ENCODE measurements at places on chromosomes 13 and 19.

GRCh38 chr13:26811581-26811980 lies 51.0 kb upstream of the GPR12 start:
- DNase-seq: no peak

DNA sequence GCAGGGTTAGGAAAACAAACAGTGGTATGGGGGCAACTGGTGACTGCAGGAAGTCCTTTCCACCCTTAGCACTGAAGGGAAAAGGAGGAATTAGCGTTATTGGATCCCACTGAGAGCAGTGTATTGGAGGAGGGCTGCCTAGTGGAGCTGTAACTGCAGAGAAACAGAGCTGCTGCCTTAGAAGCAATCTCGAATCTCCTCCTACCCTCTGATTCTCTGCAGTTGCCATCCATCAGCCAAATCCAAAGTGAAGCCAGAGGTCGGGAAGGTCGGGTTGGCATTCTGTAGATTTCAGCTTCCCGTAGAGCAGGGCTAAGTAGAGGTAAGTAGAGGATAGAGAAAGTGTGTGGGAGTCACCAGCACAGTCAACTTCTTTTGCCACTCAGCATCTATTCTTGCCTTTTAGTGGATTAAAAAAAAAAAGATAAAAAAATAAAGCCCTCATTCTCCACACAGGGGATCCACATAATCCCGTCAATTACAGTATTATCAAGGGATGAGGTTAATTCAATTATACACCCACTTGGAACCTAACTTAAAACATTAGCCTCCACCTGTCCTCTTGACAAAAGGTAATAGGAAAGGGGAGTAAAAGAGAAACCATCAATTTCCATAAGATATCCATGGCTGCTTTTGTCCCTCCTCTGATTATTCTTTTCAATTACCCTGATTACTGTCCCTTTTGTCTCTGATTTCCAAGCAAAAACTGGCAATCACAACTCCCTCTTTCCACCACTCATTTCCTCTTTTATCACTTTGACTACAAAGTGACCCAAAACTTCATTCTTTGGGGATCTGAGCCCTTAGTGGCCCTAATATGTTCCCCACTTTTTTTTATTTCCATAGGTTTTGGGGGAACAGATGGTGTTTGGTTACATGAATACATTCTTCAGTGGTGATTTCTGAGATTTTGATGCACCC lies 234.7 kb downstream of the RBM26 start:
- no peak for DNase-seq

- no peak for DNase-seq
Observed at GRCh38 chr13:36436811-36437210, 4.5 kb downstream of the CCNA1 start.

DNA sequence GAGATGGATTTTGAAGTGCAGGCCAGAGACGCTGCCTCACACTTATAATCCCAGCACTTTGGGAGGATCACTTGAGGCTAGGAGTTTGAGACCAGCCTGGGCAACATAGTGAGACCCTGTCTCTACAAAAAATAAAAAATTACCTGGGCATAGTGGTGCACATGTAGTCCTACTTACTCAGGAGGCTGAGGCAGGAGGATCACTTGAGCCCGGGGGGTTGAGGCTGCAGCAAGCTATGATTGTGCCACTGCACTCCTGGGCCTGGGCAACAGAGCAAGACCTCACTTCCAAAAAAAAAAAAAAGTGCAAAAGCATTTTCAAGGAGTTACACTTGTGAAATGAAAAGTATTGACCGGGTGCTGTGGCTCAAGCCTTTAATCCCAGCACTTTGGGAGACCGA lies 27.6 kb upstream of the FBXO17 start:
- no peak for DNase-seq

DNA sequence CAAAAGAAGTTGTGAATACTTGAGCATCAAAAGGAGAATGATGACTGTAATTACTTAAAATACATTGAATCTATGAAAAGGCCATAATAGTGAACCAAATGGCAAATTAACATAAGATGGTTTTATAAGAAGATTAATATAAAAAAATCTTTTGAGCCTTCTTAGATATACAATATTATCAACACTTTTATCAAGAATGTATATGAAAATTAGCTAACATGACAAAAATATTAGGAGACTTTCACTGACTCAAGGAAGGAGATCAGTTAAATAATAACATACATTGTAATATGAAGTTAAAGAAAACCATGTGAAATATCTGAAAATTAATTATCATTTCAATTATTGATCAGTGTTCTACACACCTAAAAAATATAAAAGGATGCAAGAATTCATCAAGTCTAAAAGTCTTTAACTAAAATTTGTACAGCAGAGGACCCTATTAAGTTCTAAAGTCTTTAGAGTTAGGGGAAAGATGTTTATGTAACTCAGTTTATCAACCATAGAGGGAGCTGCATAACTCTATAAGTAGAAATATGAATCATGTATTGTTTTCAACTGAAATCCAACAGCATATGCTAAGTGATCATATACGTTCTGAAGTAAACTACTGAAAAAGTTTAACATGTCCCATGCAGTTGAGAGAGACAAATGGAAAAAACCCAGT lies 756.1 kb upstream of the MIR17HG start:
- no peak for DNase-seq

GRCh38 chr13:73873940-73874830 lies 260.0 kb downstream of the KLF12 start:
- DNase-seq: no peak

GRCh38 chr13:80345771-80346510 lies 5.0 kb upstream of the SPRY2 start:
- no peak for DNase-seq

GRCh38 chr19:34461375-34462100 lies 20.0 kb upstream of the WTIP start:
- DNase-seq: no peak

GRCh38 chr13:32590266-32590665 lies 4.0 kb downstream of the PDS5B start:
- no peak for DNase-seq

DNA sequence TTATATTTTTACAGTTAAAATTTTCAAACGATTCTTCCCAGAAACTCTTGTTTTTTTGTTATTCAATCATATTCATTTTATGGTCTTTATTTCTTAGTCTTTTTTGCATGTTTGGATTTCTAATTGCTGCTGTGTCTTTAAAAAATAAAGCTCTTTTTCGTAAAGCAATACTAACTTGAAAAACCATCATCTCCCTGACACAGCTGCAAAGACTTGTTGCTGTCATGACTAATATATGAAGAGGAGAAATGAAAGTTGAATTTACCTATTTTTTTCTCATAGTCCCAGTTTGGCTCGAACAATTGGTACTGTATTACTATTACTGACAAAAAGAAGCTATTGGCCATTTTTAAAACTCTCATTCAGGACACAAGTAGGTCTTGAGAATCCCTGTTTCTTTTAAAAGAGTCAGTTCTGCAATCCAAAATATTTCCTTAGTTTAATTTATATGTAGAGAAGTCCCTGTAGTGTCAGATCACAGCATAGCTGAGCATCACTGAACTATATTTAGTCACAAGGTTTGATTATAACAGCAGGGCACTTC lies 12.1 kb upstream of the SPART start:
- no peak for DNase-seq

DNA sequence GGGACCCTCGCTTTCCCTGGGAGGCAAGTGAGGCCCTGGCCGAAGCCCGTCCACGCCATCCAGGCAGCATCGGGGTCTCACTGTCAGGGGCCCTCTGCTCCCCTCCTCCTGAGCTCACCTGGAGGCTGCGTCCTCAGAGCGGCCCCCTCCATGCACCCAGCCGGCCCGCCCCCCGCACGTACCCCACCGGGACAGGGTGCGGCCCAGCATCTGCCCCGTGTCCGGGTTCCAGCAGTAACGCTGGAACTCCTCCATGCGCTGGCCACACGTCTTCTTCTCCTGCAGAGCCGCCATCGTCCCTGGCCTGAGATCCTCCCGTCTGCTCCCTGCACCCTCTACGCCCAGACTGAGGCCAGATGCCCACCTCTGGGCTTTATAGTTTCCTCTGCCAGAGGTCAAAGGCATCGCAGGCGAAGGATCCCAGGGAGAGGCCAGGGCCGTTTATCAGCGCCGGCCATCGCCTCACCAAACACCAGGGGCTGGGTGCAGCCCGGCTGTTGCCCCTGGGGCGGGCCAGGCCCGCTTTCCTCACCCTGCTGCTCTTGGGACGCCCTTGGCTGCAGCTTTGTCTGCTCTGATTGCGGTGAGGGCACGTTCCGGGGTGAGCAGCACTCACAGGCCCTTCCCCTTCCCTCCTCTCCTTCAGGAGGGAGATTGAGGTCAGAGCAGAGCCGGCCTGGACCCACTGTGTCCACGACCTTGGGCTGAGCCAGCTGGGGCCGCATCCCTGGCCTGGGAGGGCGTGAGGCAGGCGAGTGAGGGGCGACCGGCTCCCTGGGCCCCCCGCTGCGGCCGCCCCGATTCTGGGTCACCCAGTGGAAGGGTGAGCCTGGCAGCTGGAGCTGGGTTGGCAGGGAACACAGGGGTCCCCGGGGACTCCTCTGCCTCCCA lies at the start of gene ATP4B:
ATP4B (minus strand) TSS at position 348 of the 891 bp plus-strand sequence; CDS start at position 294, 54 bp downstream.
- DNase-seq: no peak

DNA sequence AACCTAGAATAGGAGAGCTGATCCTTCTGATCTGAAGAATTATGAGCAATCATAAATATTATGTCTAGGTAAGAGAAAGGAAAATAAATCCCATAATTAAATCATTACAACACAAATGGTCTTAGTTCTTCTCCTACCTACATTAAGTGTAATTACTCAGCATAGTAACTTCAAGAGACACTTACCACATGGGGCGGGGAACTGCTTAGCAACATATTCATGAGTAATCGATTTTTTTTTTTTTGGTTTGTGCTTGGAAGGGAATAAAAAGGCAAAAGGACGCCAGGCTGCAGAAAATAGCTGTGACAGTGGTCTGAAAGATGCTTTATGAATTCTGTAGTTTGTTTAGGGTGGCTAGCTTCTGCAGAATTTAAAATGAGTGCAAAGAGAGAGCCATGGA lies 103.3 kb upstream of the HTR2A start:
- DNase-seq: no peak

- no peak for DNase-seq
Observed at GRCh38 chr13:32041429-32041828, 9.9 kb downstream of the FRY start.

GRCh38 chr19:10908380-10908960 lies 20.0 kb downstream of the YIPF2 start:
- no peak for DNase-seq

DNA sequence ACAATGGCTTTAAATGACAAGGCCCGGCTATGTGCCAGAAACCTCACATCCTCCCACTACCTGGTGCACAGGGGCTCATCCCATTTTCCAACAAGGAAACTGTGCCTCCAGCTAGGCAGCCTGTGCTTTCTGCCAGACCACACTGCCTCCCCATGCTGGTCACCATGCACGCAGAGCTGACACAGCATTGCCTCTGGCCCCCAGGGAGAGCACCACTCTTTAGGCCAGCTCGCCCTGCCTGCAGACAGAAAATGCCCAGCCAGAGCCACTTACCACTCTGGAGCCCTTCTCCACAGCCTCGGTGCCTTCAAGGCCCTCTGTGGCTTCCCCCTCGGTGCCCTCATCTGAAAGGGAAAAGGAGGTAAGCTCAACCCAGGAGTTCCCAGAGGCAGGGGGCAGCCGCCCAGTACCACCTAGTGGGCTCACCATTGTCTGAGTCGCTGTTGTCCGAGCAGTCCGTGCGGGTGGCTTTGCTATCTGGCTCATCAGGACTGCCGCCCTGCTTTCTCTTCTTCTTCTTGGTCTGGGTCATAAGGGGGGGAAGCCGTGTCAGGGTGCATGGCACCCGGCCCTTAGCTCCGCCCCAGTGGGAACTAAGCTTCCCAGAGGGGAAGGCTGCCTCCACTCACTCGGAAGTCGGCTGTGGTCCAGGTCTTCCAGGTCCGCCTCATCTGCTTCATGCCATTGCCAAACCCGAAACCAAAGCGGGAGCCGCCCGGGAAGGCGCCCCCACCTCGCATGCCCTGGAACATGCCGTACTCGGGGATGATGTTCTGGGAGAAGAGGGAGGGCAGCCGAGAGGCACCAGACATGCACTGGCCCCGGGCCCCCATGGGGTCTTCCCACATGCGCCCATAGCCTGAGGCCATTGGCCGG lies 18.0 kb downstream of the AKAP8L start:
- DNase-seq: no peak

GRCh38 chr13:50123515-50123861 lies 108.2 kb downstream of the KCNRG start:
- DNase-seq: no peak

- DNase-seq: no peak
Observed at GRCh38 chr19:42555317-42555716, 27.0 kb upstream of the CEACAM1 start.

GRCh38 chr13:27309401-27309958 lies 38.9 kb downstream of the RASL11A start:
- no peak for DNase-seq

- DNase-seq: no peak
Observed at GRCh38 chr13:76503766-76504165, 382.4 kb downstream of the KCTD12 start.

DNA sequence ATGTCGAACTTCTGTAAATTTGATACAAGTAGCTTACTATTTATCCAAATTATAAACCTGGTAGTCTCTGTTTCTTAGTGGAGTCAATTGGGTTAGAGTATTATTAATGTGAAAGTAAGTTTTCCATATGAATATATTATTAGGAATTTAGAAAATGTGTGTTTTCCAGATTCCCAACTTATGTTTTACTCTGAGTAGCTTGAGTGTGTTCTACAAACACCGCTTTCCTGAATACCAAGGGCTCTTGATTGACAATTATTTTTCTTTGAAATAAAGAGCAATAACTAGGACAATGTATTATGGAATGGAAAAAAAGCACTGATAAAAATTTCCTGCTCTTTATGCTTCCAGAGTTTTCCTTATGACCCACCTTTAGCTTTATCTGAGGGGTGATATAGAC lies 233.6 kb downstream of the POSTN start:
- DNase-seq: no peak

- DNase-seq: no peak
Observed at GRCh38 chr19:23946569-23946968, 31.9 kb downstream of the ZNF726 start.

DNA sequence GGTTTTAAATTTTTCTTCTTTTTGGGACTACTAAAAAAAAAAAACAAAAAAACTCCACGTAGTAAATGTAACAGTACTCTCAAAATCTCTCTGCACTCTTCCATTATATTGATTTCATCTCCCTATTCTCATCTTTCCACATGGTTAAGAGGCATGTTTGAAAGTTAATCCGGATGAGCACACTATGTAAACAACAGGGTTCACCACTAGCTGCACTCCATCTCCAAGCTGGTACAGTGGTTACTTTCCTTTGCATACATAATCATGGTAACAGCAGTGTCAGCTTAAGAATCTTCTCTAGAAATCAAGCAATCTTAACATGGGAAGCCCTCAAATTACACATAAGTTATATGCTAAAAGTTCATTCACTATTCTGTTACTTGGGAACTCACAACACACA lies 92.6 kb downstream of the MIPEP start:
- DNase-seq: no peak

- no peak for DNase-seq
Observed at GRCh38 chr13:113815151-113816058, 48.5 kb downstream of the GAS6 start.

DNA sequence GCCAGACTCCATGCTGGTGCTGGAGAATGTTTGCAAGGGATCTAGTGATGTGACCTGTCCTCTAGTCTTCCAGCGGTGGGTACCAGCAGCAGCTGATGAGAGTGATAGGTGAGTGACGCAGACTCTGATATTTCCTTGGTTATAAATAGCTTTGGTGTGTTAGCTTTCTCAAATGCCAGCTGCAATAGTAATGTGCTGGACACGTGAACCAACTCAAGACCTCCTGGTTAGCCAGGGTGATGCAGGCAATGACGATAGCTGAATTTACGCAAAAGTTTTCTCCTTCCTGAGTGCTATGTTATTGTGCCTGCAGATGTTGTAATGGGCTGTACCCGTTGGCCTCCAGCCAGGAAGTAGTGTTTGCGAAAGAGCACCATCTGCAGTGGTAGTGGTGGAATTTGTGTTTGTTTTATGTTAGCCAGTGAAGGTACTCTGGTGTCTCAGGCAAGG lies 129.5 kb downstream of the CYSLTR2 start:
- DNase-seq: peak; percentile 68
